ENCODE measurements at places on chromosomes 12 and 14.
A peak's percentile ranks its signal among the peaks of the same experiment; 100 is the strongest.

- no peak for DNase-seq
These were observed 14.8 kb downstream of the ULK1 start for GRCh38 chr12:131909081-131909751.

GRCh38 chr12:67826946-67827720, 162.1 kb upstream of the IFNG-AS1 start:
- DNase-seq, result no peak

DNA sequence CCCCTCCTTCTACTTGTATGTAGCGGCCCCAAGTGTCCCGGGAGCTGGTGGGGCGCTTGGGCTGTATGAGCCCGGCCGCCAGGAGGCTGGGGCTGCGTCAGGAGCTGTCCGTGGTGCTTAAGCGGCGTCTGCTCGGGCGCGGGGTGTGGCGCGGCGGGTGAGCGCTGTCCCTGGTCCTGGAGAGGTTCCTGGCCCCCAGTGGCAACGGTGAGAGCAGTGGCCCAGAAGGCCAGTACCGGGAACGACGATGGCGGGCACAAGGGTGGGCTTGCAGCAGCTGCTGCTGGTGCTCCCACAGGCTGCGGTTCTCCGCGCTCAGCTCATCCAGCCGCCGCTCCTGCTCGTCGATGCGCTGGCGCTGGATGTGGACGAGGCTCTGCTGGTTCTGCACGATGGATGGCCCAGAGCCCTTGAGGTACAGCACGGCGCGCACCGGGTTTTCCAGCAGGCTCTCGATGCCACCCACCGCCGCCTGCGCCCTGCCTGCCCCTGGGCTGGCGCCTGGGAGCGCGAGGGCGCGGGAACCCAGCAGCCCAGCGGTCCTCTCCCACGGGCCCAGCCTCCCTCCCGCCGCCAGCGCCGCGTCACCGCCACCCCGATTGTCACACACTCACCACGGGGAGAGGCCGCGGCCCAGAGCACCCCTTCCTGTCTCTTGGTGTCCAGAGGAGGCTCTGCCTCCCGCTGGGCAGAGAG, 41.9 kb upstream of the FKBP4 start:
- peak; percentile 27 for DNase-seq

DNA sequence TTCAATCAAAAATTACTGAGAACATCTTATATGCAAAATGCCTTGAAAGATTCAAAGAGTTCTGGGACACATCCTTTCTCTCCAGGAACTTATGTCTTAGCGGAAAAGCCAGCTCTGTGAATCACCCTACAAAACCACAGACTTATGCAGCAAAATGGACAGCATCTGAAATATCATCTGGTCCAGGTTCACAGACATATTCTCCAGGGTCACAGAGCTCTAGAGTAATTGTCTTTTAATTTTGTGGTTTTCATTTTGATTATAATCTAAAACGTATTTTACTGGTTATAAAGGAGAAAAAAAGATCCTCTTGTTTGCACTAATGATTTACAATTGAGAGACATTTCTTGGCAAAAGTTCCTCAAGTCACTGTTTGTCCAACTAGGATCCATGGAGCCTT, 246.2 kb downstream of the MSRB3 start:
- DNase-seq, result no peak

GRCh38 chr12:116959198-116959460, 48.4 kb downstream of the FBXW8 start:
- no peak for DNase-seq

GRCh38 chr12:32515137-32515873, 115.9 kb downstream of the FGD4 start:
- DNase-seq, result no peak

DNA sequence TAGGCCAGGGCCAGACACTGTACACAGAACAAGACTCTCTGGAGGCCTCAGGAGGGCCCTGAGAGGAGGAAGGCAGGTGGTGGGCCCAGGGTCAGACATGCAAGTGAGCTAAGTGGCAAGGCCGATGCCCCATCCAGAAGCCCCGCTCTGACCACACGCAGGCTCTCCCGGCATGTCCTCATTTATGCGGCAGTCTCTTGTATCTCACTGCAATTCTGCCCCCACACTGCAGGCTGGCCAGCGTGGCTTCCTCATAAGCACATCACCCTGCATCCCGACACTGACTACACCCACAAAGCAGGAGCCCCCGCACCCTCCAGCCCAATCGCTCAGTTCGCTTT, 17.5 kb downstream of the SSH1 start:
- DNase-seq, result no peak

DNA sequence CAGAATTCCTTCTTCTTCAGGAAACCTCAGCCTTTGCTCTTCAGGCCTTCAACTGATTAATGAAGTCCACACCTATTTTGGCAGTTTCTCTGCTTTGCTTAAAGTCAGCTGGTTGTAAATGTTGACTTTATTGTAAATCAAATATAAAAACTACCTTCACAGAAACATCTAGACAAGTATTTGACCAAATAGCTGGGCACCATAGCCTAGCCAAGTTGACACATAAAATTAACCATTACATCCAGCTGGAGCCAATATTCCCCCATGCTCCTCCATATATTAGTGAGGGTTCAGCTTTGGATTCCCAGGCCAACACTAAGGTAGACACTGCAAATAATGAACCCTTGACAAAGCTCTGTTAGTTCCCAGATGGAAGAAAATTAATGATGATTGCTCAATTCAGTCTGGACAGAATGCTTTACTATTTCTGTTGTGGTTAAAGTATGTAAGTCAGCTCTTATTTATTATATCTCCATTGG, 125.5 kb downstream of the ZFP36L1 start:
- DNase-seq, result no peak

DNA sequence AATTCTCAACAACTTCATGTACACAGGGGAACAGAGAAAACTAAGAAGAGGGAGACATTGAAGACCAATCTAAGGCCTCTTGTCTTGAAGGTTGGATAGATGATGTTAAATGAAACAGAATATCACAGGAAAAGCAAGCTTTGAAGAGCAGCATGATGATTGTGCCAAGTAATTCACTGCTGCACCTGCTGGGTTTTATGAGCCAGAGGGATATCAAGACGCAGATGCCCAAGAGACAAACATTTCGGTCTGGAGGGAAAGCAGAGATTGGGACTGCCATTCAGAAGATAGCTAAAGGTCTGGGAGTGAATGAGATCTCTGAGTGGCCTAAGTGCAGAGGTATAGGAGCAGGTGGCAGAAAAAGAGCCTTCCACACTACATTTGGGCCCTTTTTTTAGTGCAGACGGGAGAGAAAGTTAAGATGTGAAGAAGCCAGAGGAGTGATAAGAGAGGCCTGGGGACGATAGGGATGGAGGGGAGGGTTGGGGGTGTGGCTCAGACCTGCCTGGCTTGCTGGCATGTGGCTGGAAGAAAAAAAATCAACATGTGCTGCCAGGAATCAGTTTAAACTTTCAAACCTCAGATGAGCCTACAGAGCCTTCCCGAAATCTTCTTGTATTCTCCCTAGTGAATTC, 200.6 kb downstream of the AEBP2 start:
- DNase-seq, result no peak

GRCh38 chr12:95633049-95633731, 81.9 kb upstream of the USP44 start:
- DNase-seq, result peak; percentile 84

DNA sequence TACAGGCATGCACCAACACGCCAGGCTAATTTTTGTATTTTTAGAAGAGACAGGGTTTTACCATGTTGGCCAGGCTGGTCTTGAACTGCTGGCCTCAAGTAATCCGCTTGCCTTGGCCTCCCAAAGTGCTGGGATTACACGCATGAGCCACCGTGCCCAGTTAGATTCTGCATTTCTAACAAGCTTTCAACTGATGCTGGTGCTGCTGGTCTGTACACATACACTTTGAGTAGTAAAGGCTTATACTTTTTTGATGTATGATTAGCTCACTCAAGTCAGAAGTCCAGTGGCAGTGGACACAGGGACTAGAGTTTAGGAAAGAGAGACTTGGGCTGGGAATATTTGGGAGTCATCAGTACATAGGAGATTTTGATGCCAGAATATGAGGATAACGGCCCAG, 2.2 kb upstream of the TBC1D15 start:
- no peak for DNase-seq

DNA sequence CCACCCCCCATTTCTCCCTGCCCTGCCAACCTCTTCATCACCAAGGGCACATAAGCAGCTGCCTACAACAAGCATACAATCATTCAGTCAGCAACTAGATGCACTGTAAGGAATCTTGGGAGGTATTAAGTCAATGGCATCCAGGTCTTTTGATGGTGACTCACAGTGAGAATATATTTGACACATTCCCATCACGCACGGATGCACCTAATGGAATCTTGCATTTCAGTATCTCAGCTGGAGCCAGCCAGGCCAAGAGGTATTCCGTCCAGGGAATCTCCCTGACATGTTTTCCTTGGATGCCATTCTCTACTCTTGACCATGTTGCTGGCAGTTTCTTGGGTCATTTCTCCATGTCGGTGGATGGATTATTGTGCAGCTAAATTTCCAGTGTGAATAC, 73.9 kb upstream of the CAPRIN2 start:
- DNase-seq, result no peak

GRCh38 chr12:59734371-59734770, 138.5 kb downstream of the SLC16A7 start:
- DNase-seq, result no peak

DNA sequence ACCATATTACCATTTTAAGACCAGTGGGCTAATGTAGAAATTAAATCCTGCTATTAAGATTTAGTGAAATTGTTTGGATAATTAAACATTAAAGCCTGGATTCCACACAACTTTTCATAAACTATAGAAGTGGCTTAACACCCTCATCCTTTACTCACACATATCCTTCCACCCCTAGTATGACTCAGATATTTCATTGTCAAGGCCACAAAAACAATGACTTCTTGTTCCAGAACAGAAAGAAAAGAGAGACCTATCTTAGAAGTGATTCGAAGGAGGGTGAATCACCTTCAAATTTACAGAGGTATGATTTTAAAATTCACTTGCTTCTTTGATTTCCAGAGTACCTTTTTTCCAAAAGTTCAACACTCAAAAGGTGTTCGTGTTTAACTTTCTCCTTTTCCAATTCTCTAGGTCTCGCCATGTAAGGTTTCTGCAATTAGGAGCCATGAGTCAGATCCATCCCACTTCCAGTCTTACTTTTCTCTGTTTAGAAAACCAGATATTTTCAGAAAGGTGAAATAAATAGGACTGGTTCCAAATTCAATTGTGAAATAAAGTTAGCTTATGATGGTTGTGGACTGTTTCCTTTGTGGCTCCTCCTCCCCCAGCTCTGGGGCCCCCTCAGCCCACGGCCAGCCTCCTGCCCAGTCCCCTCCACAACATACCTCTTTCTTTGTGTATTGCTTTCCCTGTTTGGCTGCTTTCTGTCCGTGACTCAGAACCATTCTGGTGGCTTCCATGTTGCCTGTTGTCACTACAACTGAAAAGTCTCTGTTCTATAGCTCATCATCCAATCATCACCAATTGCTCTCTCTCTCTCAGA, 24.6 kb upstream of the MGP start:
- no peak for DNase-seq

GRCh38 chr12:78308701-78309100, 478.0 kb downstream of the NAV3 start:
- DNase-seq, result no peak

- no peak for DNase-seq
These were observed 8.0 kb downstream of the PGAM5 start for GRCh38 chr12:132718644-132719043.

- DNase-seq, result no peak
These were observed 34.4 kb upstream of the SELPLG start for GRCh38 chr12:108668063-108668462.

GRCh38 chr12:46983393-46983793, 96.0 kb upstream of the PCED1B start:
- no peak for DNase-seq

DNA sequence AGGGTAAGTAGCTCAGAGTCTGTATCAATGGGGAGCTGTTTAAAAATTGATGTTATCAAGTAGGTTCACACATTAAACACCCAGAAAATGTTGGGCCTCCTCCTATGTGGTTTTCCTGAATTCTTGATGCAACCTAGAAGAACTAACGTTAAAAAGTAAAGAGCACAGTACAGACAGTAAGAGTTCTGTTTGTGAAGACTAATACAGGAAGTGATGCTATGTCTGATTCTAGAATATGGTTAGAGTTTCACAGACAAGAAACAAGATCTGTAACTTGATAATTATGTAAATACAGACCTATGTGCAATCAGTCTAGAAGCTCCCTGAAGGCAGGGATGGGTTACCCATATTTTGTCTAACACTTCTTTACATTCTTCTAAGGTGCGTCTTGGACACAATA, 214.9 kb upstream of the BTG1 start:
- no peak for DNase-seq

DNA sequence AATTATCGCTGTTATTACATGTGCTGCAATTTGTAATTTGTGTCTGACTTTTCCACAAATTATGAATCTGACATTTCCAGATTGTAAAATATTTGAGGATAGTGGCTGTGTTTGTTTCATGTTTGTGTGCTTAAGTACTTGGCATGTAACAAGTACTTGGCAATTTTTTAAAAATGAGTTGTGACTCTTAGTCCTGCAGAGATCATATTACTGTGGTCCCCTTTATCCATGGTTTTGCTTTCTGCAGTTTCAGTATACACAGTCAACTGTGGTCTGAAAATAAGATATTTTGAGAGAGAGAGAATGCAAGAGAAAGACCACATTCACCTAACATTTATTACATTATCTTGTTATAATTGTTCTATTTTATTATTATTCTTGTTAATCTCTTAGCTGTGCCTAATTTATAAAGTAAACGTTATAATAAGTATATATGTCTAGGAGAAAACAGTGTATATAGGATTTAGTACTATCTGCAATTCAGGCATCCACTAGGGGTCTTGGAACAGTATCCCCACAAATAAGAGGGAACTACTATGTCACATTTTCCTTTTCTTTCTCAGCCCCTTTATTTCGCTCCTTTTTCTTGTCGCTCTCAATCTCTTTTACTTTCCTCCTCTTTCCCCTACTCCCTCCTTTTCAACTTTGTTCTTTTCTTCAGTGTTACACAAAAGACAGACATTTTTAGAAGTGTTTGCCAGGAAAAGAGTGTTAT, 176.1 kb downstream of the FUT8 start:
- no peak for DNase-seq

DNA sequence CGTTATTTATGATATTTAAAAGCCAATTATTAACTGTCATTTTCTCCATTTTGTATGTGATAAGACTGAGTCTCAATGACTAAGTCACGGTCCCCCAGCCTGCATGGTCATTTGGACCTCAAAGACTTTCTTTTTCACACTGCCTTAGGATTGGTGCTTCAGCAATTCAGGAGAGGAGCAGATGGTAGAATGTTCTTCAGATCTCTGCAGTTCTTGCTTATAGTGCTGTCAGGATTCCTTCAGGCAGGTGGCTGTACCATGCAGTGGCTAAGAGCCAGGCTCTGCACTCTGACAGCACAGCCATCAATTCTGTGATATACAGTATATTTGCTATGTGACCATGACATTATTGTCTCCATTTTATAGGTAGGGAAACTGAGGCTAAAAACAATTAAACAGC, 18.7 kb downstream of the SSPN start:
- no peak for DNase-seq

GRCh38 chr14:22184157-22184829, 404.7 kb downstream of the DAD1 start:
- DNase-seq, result no peak

Data from breast epithelium (tissue), 4 donors.